Activated naive CD4-positive, alpha-beta T cell treated with anti-CD3 and anti-CD28 coated beads, Interleukin-2, amount 50 U/mL, for 16 hours (primary cell): ENCODE measurements at places on chromosomes 13 and 19.

DNA sequence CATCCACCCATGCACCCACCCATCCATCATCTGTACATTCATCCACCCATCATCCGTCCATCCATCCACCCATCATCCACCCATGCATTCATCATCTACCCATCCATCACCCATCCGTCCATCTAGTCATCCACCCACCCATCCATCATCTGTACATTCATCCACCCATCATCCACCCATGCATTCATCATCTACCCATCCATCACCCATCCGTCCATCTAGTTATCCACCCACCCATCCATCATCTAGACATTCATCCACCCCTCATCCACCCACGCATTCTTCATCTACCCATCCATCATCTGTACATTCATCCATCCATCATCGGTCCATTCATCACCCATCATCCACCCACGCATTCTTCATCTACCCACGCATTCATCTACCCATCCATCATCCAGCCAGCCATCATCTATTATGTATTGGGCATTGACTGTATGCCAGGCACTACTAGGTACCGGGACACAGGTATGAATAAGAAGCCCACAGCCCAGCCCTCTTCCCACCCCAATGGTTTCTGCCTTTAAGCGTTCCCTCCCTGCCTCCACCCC lies 16.7 kb upstream of the GALP start:
- DNase-seq = no peak

- no peak for DNase-seq
Measured at GRCh38 chr13:51742611-51743010, 61.4 kb downstream of the DHRS12 start.

DNA sequence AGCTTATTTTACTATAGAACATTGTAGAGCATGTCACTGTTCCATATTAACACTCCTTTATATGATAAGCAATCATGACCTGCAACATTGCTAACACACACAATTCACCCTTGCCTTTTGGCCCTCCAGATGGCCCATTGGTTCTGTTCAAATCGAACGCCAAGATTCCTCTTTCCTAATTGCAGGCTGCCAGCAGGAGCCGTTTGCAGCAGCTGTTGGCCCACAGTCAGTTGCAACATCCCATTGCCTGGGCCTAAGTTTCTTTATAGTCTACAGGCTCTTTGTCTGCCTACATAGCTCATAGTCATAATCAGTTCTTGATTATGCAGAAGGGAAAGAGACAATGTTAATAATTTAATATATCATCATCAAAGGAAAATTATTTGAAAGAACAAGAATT lies 37.6 kb downstream of the KCTD12 start:
- no peak for DNase-seq

- no peak for DNase-seq
Measured at GRCh38 chr13:48113756-48114130, 18.8 kb upstream of the MED4 start.

- no peak for DNase-seq
Measured at GRCh38 chr19:47836038-47836437, 14.3 kb downstream of the CRX start.

GRCh38 chr13:21344662-21345176 lies 114.4 kb downstream of the ZDHHC20 start:
- DNase-seq = no peak

- DNase-seq = no peak
Measured at GRCh38 chr13:49210114-49210513, 10.0 kb upstream of the MLNR start.

GRCh38 chr19:31233295-31233800 lies 115.9 kb downstream of the TSHZ3 start:
- no peak for DNase-seq

DNA sequence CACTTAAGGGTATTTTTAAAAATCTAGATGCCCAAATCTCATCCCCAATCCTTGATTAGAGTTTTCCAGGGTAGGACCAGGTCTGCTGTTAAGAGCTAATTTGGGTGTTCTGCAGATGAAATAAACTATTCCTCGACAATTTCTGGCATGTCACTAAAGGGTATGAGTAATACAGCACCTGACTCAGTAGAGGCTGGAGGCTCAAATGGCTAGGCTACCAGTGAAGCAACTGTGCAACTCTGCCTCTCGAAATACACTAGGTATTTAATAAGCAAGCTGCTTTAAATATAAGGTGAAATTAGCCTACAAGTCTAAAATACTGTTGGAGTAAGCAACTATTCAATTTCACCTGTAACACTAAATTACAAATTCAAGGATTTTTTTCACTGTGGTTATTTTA lies 1.5 kb downstream of the RNF6 start:
- DNase-seq = no peak

- no peak for DNase-seq
Measured at GRCh38 chr13:75771818-75772217, 135.7 kb downstream of the LMO7 start.
